ENCODE measurements at places on chromosomes 16 and 17.

GRCh38 chr17:82704886-82705285, 6.4 kb upstream of the RAB40B start:
- DNase-seq: no peak

- DNase-seq: no peak
Observed at GRCh38 chr17:14670861-14671260, 370.0 kb downstream of the HS3ST3B1 start.

DNA sequence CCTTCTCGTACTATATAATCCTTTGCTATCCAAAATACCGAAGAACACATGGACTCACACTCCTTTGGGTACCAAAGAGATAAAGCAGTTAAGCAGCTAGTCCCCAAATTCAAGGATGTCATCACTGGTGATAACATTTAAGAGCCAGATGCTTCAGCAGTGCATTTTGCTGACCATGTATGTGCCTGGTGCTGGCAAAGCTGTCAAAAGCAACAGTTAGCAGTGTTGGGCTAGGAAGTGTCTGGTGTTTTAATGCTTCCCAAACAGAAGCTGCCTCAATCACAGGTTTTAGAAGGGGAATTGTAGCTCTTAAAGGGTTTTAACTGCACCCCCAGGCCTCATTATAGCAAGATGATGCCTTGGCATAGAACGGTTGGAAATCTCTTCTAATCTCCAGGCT, 4.7 kb downstream of the FAM117A start:
- DNase-seq: no peak

DNA sequence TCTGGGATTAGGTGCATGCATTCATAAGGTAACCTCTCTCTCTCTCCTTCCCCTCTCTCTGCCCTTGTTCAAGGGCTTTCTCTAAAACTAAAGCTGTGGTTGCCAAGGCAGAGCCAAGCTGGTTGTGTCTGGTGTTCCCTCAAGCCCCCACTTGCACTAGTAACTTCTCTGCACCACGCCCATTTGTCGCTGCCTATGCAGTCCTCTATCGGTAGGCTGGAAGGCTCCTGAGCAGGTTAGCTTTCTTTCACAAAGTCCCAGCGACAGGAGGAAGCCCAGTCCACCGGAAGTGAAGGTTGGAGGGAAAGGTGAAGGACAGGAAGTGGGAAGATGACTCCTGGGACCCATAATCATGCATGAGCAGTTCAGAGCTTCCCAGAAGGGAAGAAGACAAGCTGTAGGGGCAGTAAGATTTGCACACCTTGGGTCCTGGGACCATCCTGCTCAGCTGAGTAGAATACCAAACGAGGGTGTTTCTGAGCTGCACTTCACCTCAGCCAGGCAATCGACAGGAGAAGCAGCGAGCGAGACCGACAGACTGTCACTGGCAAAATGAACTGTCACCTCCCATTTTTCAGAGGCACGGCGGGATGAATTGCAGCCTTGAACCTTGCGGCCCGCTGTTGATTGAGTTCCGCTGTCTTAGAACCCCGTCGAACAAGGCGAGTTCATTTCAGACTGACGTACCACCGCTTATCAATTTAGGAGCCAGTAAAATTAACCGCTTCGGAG, 14.7 kb upstream of the SKAP1 start:
- no peak for DNase-seq

DNA sequence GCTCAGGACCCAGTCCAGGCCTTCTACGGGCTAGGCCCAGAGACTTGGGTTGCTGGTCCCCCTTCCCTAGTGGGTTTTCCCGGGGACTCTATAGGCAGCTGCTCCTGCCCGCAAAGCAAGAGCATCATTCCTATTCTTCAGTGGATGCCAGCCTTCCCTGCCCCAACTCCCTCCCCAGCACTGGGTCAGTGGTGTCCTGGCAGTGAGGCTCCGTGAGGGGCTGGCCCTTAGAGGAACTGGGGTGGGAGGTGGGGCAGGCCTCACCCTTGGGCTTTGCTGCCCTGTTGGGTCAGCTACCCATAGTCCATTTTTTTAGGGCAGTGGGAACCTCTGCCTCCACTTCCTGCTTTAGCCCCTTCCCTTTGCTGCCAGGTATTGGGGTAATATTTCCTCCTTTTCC, 7.9 kb upstream of the PLEKHG4 start:
- DNase-seq: no peak

GRCh38 chr17:64775701-64776570, 113.8 kb upstream of the SMURF2 start:
- DNase-seq: no peak

DNA sequence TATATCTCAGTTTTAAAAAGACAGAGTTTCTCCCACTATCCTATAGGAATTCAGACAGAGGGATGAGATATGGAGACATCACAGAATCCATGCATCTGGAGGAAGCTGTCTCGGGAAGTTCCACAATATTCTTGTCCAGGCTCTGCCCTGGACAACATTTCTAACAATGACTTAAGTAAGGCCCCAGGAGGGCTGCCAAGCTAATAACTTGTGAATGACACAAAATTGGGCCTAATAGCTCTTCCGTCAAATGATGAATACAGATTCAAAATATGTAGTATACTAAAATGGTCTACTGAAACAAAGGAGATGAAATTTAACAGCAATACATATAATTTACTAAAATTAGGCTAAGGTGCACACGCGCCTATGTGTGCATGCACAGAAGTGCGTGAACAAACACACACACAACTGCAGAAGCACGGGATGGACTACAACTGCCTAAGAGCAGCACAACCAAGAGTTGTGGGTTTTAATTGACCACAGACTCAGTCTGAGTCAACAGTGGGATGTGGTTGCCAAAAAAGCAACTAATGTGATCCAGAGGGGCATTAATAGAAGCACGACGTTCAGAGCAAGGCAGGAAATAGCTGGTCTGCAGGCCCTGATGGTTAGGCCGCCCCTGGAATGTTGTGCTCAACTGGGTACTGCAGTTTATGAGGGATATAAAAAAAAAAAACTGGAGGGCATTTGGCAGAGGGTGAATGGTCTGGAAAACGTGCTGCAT, 26.3 kb upstream of the HS3ST2 start:
- DNase-seq: no peak

DNA sequence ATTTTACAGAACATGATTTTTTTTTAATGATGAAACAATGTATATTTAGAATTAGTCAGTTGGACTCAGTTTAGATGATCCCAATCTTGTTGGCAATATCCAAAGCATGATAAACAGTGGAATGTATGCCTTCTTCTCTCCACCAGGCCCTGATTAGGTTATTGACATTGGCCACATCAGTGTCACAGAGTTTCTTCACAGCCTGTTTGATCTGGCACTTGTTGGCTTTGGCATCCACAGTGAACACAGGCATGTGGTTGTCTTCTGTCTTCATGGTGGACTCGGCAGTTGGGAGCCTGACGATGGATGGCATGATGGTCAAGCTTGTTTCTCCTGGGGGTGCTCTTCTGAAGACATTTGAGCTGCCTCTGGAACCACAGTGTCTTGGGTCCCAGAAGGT, 317.5 kb downstream of the PMP22 start:
- no peak for DNase-seq

DNA sequence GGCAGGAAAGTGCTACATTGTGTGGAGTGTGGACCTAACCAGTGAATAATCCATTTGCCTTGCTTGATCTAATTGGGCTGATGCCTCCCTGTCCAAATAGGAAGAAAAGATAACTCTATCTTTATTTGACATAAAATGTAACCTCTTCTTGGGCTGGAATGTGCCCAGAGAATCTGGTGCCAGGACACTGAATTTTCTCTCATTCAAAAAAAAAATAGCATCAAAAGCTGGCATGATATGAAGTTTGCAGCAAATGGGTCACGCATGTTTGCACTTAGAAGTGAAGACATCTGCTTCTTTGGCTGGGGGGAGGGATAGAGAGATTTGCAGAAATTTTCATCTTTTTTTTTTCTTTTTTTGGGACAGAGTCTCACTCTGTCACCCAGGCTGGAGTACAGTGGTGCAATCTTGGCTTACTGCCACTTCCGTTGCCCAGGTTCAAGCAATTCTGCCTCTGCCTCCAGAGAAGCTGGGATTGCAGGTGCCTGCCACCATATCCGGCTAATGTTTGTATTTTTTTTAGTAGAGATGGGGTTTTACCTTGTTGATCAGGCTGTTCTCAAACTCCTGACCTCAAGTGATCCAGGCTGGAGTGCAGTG, 478.2 kb upstream of the EEF2KMT start:
- no peak for DNase-seq

DNA sequence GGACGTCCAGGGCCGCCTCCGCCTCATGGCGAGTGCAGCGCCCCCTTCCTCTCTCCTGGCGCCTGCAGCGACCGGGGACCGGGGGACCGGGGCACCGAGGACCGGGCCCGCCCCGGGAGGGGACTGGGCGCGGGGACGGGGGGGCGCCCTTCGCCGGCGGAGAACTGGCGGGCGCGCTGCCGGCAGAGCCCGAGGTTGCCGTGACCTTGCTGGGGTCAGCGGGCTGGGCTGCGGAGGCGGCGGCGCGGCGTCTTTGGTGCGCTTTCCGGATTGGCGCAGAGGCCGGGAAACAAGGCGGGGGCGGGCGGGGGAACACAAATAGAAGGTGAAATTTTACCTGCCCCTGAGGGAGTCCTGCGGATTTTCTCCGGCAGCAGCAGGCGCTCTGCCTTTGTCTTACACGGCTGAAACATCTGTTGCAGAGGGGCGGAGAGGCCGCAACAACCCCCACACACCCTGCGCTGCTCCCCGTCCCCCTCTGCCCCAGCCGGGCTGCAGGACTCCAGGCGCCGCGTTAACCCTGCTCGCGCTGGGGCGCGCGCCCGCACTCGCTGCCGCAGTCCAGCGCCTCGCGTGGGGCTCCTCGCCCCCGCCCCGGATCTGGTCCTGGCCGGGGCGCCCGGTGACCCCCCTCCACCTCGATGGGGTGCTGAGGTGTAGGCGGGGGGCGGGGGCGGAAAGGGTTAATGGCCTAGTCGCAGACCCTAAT, 53.5 kb downstream of the SREBF1 start:
- DNase-seq: peak; percentile 22

GRCh38 chr16:3998793-3999478, 117.3 kb downstream of the ADCY9 start:
- no peak for DNase-seq

GRCh38 chr16:65406116-65406515, 284.3 kb upstream of the CDH11 start:
- DNase-seq: no peak

DNA sequence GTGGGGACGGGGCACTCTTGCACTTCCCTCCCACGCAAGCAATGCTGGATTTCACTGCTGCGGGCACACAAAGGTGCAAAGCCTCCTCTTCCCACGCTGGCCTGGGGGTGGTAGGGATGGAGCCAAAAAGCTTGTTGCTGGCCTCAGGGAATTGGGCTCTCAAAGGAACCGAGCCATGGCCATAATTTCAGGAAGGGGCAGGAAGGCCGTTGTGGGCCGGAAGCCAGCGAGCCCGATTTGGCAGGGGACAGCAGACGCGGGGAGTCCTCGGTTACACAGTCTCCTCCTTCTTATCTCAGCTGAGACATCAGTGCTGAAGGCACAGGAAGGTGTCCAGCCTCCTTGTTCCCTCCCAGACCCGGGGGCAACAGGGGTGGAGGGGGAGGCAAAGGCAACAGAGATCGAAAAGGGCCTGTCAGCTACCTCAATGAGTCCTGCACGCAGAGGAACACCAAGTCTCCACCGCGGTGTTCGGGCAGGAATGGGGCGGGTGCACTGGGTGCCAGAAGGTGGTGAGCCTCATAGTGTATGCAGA, 59.5 kb downstream of the SLFN11 start:
- no peak for DNase-seq

DNA sequence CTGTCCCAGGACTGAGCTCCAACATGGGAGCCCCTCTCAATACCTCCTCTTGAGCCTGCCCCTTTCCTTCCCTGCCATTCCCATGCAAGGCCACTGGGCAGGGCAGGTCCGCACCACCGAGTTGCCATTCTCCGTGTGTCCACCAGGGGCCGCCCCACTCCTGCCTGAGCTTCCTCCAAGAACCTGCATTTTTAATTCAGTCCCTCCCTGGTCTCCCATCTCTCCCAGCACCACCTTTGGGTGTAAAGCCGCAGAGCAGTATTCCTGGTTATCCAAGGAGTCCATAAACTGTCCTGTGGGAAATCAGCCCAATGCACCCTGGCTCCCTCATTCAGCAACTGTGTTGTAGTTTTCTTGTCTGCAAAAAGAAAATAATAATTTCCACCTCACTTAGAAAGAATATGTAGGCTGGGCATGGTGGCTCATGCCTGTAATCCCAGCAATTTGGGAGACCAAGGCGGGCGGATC, 15.9 kb upstream of the ANKRD40CL start:
- peak; percentile 51 for DNase-seq

DNA sequence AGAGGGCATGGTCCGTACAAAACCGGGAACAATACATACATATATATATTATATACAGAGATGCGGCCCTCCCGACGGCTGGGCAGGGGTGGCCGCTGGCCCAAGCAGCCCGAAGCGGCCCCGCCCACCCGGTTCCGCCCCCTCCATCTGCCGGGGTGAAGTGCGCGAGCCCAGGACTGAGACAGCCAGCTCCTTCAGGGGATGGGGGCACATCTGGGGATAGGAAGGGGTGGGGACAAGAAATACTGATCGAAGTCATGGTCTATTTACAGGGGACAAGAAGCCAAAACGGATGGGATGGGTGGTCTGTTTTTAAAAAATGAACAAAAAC, 3.8 kb upstream of the SAMD14 start:
- no peak for DNase-seq

DNA sequence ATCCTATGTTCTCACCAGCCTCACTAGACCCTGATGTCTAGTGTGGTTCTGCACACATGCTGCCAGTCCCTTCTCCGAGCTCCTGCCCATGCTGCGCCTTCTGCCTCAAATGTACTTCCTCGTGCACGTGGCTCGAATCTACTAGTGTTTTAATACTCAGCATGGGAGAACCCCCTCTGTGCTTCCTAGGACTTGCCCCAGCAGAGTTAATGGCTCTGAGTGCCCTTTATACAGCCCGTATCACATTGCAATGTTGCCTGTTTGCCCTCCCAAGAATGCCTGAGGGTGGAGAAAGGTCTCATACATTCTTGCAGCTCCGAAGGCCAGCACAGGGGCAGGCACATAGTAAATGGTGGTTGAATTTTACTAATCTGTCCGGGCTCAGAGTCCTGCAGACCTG, 190.8 kb upstream of the NLRP1 start:
- no peak for DNase-seq

DNA sequence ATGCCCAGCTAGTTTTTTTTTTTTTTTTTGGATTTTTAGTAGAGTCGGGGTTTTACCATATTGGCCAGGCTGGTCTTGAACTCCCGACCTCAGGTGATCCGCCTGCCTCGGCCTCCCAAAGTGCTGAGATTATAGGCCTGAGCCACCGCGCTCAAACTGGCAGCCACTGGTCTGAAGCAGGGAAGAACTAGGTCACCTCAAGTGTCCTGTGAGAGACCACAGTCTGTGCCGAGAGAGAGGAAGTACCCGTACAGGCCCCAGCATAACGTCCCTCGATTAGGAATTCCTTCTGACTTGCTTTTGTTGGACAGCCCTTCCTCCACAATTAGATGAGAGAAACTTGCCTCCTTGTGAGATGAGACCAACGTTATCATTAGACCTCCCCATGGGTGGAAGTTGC, 13.7 kb upstream of the CD300E start:
- no peak for DNase-seq

DNA sequence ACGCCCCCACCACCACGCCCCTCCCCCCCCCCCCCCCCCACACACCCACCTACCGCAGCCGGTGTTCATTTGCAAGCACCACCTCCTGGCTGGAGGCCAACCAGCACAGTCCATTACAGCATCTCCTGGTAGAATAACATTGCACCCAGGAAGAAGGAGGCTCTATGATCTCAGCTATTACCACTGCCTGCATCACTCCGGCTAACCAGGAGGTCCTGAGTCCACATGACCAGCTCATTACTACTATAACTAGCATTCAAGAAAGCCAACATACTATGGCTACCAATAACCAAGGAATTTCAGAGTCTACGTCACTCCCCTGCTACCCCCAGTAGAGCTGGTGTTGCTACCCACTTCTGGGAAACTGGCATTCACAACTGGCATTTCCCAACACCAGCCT, 81.1 kb upstream of the ALOX12 start:
- no peak for DNase-seq

GRCh38 chr16:57304169-57305061, 19.9 kb upstream of the PLLP start:
- no peak for DNase-seq
